ENCODE measurements at places on chromosomes 7 and 10.

- DNase-seq = no peak
Measured at GRCh38 chr10:60717852-60718251, 60.4 kb upstream of the CDK1 start.

- no peak for DNase-seq
Measured at GRCh38 chr7:95675016-95675415, 78.7 kb upstream of the PDK4 start.

- DNase-seq = no peak
Measured at GRCh38 chr10:106181501-106181900, 983.0 kb downstream of the SORCS1 start.

- no peak for DNase-seq
Measured at GRCh38 chr7:38195804-38196595, 18.0 kb downstream of the STARD3NL start.

DNA sequence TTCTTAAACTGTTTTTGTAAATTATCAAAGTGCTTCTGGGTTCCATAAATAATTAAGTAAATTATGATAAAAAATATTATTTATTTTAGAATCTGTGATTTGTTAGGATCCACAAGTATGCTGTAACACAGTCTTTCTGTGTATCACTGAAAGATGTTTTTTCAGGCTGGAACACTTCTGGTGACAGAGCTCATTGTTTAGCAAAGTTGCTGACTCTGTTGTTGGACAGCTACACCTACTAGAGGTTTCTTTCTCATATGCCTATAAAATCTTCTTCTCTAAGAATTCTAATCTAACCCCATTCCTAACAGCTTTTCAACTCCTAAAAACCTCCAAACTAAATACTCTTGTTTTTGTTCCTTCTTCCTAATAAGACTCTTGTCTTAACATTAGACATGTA, 176.8 kb downstream of the THSD7A start:
- DNase-seq = no peak

DNA sequence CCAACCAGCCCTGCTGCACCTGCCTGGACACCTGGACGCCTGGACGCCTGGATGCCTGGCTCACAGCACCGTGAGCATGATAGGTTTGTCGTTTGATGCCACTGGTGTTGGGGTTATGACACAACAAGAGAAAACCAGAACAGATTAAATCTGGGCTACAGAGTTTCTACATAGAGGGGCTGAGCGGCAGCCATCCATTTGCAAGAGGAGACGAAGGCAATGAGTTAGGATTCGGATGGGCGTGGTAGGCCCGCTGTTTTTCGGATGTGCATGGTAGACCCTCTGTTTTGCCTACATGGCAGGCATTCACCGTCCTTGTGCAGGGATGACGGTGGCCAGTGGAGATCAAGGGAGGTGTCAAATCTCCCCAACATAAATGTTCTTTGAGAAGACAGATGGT, 121.5 kb upstream of the RNF32 start:
- DNase-seq = no peak

GRCh38 chr10:79116801-79117723, 48.3 kb downstream of the ZMIZ1 start:
- DNase-seq = no peak

GRCh38 chr10:132746386-132746785, 39.6 kb downstream of the NKX6-2 start:
- DNase-seq = no peak

DNA sequence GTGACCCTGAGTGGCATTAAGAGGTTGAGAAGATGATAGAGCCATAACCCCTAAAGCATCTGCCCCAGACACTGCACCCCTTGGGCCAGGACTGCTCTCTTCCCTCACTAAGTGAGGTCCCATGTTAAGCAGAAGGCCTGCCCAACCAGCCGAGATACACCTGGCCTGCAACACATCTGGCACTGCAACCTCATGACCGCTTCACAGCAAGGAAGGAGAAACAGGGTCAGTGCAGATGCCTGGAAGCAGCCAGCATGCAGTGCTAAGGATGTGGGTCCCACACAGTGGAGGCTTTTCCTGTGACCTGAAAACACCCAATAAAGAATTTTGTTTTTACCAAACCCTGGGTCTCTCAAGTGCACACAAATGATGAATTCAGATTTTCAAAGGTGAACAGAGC, 7.4 kb downstream of the NOD1 start:
- DNase-seq = no peak

- no peak for DNase-seq
Measured at GRCh38 chr10:62619413-62619738, 185.1 kb upstream of the ADO start.

- peak; percentile 90 for DNase-seq
Measured at GRCh38 chr10:14751921-14752320, 22.8 kb downstream of the FAM107B start.

DNA sequence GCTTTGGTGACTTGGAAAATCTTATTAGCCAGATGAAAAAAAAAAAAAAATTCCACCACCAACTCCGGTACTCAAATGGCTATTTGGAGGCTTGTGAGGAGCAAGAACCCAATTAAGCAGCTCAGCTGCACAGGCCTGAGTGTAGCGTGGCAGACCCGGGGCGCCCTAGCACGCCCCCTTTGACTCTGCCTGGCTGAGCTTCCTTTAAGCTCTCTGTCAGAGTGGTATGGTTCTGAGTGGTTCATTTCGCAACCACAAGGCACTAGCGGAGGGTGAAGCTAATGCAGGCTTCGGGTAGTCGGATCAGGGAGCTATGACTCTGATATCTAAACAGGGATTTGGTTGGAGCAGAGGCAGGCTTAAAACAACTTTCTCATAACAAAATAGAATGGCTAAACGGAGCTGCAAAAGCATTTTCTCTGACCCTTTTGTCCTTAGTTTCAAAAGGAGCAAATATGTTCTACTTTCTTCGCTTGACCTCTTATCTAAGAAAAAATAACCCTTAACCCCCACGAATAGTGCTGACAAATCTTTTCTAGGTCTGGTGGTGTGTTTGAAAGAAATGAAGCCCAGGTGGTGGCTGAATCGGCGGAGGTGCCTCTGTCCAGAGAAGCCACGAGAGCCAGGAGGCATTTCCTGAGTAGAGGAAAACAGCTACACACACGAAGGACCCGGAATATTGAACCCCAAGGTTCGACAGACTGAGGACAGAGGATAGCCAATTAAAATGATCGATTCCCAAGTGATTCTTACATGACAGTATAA, 285.4 kb upstream of the GLI3 start:
- no peak for DNase-seq

- no peak for DNase-seq
Measured at GRCh38 chr10:387909-388660, 252.8 kb downstream of the ZMYND11 start.

DNA sequence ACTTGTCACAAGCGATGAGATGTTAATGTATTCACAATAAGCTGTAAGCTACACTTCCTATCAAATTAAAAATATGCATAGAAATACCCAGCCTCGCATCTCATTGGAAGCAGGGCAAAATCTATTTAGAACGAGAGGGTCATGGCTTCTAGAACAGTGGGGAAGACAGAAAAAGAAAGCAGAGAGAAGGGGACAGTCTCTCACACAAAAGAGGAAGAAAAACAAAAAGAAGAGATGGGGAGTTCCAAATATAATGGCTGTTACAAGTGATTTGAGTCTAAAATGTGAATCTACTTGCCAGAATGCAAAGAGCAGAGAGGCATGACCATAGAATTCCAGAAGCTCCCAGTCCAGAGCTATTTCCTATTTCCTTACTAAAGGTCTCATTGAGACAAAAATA, 13.8 kb downstream of the LRRN3 start:
- DNase-seq = no peak

GRCh38 chr10:2858452-2858851, 208.9 kb upstream of the PFKP start:
- no peak for DNase-seq

DNA sequence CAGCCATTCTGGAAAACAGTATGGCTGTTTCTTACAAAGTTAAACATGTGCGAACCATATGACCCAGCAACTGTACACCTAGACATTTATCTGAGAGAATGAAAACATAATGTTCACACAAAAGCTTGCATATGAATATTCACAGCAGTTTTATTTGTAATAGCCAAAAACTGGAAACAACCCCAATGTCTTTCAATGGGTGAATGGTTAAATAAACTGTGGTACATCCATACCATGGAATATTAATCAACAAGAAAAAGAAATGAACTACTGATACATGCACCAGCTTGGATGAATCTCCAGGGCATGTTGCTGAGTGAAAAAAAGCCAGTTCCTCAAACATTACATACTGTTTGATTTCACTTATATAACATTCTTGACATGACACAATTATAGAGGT, 37.3 kb downstream of the LEP start:
- DNase-seq = no peak

GRCh38 chr10:72077275-72077990, 10.9 kb downstream of the SPOCK2 start:
- DNase-seq = no peak

DNA sequence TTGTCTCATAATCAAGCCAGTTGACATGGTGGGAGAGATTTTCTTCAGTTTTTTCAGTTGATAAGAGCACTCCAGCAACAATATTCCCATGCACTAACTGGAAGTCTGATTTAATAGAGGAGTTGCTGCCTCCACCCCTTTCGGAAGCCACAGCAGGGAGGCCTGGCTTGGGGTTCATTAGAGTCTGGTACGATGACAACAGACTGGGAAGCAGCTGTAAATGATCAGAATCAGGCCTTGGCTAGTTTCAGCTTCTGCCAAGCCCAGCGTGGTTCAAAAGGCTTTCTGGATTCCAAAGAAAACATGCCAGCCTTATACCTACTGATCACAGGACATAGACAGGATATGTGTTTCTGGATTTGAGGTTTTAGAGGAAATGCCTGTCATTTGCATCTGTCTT, 274.0 kb downstream of the CSTF2T start:
- no peak for DNase-seq

DNA sequence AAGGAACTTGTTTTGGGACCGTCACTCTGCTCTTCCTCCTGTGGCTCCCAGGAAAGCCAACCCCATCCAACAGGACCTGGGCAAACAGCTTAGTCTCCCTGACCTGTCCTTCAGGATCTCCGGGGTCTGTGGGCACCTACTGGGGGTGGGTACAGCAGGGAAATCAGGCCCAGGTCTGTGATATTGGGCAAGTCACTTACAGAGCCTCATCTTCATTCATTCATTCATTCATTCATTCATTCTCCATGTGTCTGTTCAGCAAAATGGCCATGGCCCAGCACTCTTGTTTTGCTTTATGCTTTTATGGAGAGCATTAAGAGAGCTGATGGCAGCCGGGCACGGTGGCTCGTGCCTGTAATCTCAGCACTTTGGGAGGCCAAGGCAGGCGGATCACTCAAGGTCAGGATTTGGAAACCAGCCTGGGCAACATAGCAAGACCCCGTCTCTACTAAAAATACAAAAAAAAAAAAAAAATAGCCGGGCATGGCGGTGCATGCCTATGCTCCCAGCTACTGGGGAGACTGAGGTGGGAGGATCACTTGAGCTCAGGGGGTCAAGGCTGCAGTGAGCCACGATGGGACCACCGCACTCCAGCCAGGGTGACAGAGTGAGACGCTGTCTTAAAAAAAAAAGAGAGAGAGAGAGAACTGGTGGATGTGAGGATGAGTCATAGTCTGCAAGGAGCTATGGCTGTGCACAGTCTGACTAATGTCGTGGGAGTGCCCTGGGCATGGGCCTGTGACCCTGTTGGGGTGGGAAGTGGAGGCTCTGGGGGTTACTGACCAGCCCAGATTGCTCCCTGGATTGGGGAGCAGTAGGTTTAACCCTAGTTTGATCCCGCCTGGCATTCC, 54.3 kb downstream of the CLIP2 start:
- DNase-seq = no peak

- no peak for DNase-seq
Measured at GRCh38 chr7:11616466-11616865, 215.5 kb downstream of the THSD7A start.

GRCh38 chr10:117936976-117937375, 109.8 kb downstream of the RAB11FIP2 start:
- no peak for DNase-seq

DNA sequence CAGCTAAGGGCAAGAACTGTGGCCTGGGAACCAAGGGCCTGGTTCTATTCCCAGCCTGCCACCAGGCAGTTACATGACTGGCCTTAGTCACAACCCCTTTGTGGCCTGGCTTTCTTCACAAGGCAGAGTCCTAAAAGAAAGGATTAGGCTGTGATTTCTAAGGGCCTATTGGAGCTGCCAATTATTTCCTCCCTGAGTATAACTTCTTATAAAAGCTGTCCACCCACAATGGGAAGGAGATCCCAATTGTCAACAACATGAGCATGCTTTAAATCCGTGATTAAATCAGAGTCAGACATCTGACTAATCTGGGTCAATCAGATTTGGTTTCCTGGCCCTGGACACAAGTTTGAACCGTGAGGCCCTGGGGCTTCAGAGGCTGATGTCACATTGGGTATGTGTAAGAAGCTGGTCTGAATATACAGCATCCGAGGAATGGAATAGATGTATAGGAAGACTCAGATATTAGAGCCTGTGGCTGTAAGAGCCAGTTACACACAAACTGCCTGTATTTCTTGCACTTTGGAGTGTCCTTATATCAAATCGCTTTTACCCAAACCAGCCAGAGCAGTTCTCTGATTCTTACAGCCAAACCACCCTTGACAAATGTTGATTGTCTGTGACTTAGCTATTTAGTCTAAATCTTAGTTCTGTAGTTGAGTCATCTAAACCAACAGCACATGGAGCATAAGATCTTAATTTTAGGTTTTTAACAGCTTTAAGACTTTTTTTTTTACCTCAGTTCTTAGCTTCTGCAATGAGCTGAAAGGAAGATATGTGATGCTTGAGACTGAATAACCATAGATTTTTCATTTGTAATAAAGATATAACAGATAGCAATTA, 61.3 kb downstream of the ABCB4 start:
- DNase-seq = no peak

GRCh38 chr7:123259759-123260158, 60.0 kb upstream of the SLC13A1 start:
- no peak for DNase-seq

GRCh38 chr7:73909051-73909941, 48.3 kb downstream of the TMEM270 start:
- DNase-seq = no peak

- DNase-seq = no peak
Measured at GRCh38 chr7:97439637-97440214, 292.2 kb upstream of the TAC1 start.

- DNase-seq = no peak
Measured at GRCh38 chr7:151679071-151679708, 159.5 kb upstream of the RHEB start.

GRCh38 chr7:157358041-157358752, 21.4 kb downstream of the DNAJB6 start:
- DNase-seq = no peak

DNA sequence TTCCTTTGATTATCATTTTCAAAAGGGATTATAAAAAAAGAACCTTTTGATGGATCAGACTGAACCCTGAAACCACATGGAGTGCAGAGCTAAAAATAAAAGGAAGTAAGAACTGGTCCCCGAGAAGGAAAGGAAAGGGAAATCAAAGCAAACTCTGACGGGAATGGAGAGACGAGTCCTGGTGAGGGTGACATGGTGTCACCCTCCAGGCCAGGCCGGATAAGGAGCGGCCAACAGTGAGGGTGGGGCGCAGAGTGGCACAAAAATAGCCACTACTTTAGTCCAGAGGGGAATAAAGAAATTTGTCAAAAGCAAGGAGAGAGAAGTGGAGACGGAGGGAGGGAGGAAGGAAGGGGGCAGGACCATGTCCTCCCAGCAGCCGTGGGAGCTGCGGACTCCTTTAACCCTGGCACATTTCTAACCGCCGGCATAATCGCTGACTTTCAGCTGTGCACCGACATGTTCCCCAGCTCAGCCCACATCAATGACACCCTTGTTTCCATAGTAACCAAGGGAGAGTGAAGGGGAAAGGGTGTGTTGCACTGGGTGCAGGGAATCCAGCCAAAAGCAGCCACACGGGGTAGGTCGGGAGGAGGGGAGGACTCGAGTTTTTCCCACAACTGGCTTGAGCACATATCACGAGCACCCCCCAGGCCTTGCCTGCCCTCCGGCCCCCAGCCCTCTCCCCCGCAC, 29.7 kb downstream of the TRIM8 start:
- DNase-seq = no peak
